Vagina (tissue), 2 donors: ENCODE measurements at places on chromosomes 3 and 15.

- DNase-seq: no peak
Measured at GRCh38 chr3:18434711-18435110, 9.6 kb upstream of the SATB1 start.

DNA sequence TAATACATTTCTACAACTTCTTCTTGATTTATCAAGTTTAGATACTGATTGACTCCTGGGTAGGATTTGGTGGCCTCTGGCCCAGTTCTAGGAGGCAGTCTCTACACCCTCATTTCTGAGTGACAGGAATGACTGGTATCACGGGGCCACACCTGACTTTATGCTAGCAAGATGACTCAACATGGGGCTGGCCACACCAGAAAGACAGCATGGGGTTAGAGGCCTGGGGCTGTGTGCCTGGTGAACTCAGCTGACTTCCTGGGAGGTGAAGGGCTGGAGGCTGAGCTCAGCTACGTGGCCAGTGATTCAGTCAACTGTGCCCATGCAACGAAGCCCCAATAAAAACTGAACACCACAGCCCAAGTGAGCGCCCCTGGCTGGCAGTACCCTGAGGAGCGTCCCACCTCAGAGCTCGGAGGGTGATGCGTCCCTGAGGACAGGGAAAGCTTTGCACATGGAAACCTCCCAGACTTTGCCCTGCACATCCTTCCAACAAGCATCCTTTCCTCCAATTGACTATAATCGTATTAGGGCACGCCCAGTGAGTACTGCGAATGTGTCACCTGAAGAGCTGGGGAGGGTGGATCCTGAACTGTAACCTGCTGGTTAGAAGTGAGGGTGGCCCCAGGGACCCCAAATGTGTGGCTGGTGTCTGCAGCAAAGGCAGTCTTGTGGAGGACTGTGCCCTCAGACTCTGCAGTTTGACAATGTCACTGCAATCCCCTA, 57.2 kb downstream of the NIPA2 start:
- DNase-seq: no peak

GRCh38 chr3:38690185-38690584, 40.7 kb upstream of the SCN5A start:
- DNase-seq: no peak

DNA sequence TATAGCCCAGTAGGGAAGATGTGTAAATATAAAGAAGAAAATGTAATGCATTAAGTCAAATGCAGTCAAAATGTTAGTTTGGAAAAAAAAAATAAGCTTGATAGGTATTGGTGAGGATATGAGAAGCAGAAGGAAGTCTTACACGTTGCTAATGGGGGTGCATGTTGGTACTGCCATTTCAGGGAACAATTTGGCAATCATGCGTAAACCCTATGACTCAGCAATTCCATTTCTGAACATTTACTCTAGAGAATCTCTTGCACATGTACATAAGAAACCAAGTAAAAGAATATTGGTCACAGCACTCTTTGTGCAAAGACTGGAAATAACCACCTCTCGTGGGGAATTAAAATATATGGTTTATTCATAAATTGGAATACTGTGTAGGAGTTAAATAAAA, 35.5 kb upstream of the TIMP4 start:
- DNase-seq: no peak

DNA sequence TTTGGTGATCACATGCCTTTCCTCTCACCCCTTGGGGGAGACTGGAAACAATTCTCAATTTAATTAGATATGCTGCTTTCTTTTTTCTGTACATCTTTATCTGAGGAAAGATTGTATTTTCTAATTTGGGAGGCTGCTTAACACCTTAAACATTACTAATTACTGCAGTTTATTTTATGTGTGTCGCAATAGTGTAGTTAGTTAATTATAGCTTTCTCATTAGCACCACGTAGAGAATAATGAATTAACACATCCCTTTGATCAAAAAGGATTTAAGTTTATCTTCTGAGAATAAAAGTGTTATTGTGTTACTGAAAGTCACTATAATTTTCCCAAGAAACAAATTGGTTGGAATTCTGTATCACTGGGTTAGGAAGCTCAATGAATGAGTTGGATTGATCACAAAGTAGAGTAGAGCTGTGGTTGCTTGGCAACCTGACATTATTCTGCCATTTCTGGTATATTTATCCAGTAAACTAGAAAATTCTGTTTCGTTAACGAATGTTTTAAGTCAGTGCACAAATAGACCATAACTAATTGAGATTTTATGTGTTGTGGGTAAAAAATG, 4.3 kb downstream of the CHL1 start:
- no peak for DNase-seq

DNA sequence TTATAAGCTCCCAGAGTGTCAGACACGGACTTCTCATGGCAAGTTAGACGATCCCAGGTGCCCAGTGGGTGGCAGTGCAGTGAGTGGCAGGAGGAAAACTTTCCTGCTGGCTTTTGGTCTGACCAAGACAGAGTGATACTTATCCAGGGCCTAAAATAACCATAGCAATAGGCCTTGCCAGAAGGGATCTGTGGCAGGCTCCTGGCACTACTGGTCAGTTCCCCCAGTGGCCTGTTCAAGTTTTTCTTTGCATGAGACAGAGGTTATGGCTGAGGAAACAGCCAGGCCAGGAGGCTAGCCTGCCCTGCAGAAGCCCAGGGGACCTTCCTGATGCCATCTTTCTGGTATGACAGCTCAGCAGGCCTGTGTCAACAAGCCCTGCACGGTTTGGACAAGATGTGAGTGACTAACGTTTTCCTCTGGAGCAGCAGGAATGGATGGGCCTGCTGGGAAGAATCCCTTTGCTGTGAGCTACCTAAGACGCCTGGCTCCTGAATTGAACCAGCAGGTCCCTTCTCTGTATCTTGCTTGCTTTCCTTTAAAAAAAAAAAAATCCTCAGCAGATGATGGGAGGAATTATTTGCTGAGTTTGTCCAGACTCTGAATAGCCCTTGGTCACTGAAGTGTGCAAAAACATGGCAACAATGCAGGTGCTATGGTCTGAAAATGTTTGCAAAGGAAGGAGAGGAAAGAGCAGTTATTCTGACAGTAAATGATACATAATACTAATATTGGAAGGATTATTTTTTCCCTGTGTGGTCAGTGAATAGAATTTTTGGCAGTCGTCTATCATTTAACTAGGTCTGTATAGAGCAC, 18.0 kb downstream of the SCG5 start:
- no peak for DNase-seq

- DNase-seq: no peak
Measured at GRCh38 chr15:88992216-88992615, 79.0 kb upstream of the MFGE8 start.

DNA sequence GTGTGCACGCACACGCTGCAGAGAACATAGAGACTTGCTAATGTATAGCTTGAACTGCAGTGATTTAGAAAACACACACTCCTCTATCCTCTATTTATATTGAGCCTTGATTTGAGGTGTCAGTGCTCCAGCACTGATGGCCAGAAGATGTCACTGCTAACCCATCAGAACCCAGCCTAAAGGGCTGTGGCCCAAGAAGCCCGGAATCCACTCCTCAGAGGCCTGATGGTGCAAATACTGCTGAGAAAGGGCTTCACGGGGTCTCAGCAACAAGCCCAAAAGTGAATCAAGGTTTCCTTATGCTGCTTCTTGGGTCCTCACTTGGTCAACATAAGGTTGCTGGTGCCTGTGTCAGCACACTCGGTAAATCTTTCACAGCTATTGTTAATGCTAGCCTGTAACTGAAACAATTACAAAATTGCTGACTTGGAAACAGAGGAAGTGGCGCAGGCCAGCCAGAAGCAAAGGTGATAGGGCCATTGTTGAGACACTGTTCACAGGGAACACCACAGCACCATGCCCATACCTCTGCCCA, 60.3 kb downstream of the HEG1 start:
- DNase-seq: no peak

GRCh38 chr3:3074551-3075257, 35.5 kb downstream of the IL5RA start:
- no peak for DNase-seq

DNA sequence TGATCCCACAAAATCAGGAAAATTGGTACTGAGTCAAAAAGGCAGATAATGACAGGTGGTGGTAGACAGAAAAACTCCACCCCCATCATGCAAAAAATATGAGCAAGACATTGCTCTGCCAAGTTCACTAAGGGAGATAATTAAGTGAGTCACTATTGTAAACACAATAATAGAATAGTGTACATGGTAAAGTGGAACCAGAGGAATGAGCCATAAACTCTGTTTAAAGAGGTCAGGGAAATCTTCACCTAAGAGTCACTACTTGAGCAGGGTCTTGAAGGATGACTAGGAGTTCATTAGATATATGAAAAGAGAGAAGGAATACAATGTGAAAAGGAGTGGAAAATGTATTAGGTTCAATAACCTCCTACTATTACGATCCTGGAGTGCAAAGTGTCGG, 213.4 kb upstream of the PEX5L start:
- DNase-seq: no peak

- no peak for DNase-seq
Measured at GRCh38 chr3:45692866-45693265, 3.7 kb downstream of the SACM1L start.

GRCh38 chr3:38015485-38015884, 14.0 kb downstream of the PLCD1 start:
- no peak for DNase-seq

DNA sequence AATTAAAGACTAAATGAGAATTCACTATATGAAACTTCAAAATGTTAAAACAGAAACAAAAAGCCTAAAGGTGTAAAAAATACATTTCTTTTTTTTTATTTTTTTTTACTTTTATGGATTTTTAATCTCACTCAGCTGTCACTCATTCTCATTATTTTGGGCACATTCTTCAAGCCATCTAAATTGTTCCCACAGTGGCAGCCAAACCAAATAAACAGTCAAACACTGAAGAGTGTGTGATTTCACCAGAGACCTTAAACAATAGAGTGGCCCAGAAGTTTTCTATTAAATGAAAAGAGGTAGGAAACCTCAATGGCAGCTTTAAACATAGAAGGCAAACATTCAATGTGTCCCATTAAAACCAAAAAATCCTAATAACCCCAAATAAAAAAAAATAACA, 616.1 kb downstream of the OTOL1 start:
- no peak for DNase-seq

GRCh38 chr3:33105341-33105948, 8.4 kb upstream of the CRTAP start:
- DNase-seq: no peak

GRCh38 chr3:39879581-39879980, 70.2 kb downstream of the MYRIP start:
- no peak for DNase-seq

DNA sequence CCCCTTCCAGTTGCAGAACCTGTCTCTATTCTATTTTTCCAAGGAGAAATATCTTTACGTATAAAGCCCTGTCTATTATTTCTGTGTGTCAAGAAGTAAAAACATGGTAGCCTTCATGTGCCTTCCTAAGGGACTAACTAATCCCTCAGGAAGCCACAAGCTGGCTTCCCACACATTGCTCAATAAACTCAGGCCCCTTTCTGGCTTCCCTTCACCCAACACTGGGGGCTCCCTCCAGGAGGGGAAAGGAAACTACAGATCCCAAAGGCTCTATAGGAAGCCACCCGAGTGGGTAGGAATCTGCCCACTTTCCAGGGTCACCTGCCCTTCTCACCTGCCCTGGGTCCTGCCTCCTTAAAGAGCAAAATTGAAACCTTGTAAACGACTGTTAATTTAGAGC, 4.6 kb downstream of the TLE3 start:
- DNase-seq: no peak

- DNase-seq: no peak
Measured at GRCh38 chr3:79314544-79314943, 453.3 kb downstream of the ROBO1 start.

DNA sequence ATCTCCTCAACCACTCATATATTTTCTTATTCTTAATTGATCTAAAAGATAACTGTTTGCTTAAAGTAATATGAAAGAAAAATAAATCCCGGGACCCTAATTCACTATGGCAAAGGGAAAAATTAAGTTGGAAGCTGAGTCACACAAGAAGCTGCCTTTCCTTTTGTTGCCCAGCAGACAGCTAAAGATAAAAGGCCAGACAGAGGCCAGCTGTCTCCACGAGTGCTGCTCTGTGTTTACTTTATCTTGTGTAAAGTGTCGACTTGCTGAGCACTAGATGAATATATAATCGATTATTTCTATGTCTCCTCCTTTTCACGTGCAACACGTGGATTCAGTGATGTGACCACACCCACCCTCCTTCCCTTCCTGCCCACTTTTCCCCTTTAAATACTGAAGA, 52.8 kb upstream of the NSMCE3 start:
- DNase-seq: no peak

DNA sequence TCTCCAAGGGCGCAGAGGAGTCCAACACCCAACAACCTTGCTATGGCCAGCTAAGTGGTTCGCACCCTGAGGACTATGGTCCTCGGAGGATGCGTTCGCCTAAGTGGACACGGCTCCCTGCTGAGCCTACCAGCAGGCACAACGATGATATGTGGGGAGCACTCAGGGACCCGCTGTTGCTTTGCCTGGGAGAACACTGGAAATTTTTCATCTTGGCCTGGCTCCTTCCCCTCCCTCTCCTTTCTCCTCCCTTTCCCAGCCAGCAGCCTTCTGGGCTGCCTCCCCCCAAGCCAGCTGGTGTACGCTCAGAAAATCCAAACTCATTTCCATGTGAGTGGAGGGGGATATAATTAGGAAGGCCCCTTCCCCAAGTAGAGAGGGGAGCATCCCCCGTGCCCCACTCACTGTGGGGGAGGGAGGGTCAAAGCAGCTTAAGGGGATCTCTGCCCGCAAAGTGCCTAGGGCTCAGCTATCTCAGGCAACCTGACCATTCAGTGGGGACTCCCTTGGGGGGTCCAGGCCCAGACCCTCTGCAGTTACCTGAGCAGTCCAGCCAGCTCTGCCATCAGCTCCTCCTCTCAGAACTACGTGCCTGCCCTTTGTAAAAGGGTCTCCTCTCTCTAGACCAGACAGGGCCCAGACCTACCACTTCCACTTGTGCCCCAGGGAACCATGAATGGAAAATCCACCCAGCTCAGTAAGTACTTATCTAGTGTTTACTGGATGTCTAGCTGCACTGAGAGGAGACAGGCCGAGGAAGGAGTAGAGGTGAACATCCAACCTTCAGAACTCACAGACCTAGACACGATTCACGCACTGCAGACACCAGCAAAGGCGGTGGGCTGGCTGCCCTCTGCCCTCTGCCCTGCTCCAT, 742 bp upstream of the SEMA7A start:
- no peak for DNase-seq

DNA sequence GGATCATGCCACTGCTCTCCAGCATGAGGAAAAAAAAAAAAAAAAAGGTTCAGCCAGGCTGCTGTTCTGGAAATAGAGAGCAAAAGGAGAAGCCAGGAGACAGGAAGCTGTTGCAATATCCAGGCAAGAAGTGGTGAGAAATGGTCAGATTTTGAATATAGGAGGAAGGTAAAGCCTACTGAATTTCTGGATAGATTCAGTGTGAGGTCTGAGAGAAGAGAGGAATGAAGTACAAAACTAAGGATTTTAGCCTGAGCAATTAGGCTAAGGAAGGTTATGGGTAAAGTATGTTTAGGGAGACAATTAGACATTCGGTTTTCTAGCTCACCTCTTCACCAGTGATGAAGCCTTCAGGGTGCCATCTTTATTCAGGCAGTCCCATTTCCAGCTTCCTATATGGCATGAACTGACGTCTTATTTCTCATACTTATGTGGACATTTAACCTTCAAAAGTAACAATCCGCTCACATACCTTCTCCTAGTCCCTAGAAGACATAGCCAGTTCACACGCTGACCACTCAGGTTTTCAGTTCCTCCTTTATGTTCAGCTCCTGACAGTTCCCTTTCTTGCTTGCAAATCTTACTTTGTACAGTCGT, 57.2 kb downstream of the KIF9 start:
- DNase-seq: no peak
